ENCODE measurements at places on chromosomes 7 and 10.

DNA sequence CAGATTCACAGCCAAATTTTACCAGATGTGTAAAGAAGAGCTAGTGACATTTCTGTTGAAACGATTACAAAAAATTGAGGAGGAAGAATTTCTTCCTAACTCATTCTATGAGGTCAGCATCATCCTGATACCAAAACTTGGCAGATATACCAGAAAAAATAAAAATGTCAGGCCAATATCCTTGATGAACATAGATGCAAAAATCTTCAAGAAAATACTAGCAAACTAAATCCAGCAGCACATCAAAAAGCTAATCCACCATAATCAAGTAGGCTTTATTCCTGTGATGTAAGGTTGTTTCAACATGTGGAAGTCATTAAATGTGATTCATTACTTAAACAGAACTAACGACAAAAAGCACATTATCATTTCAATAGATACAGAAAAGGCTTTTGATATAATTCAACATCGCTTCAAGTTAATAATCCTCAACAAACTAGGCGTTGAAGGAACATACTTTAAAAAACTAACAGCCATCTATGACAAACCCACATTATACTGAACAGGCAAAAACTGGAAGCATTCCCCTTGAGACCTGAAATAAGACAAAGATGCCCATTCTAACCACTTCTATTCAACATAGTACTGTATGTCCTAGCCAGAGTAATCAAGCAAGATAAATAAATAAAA, 807.7 kb upstream of the ZWINT start:
- no peak for DNase-seq

DNA sequence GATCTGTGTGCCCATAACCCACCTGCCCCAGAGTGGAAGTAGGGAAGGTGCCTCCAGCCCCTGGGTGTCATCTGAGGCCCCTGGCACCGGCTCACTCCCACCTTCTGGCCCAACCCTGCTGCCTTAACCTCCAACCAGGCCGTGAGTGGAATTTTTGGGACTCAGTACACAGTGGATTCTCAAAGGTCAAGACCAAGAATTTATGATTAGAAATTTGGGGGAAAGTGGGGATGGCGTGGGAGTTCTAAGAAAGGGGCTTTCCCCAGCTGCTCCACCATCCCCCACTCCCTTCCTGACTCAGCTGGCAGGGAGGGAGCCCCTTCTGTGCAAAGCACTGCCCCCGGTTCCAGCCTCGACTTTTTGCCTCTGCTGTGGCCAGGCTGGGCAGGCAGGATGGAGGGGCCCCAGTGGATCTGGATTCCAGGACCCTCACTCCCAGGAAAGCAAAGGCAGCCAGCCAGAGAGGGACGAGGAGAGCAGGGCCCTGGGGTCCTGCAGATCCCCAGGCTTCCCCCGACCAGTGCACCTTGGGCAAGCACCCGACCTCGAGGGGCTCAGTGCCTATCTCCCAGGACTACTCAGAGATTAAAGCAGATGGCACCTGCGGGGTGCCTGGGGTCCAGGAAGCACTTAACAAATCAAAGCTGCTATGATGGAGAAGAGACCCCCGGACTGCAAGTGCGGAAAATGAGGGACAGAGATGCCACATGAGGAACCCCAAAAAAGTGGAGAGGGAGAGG, 12.8 kb downstream of the SPOCK2 start:
- no peak for DNase-seq

- peak; percentile 57 for DNase-seq
Measured at GRCh38 chr10:119413093-119413453, 129.4 kb downstream of the RGS10 start.

DNA sequence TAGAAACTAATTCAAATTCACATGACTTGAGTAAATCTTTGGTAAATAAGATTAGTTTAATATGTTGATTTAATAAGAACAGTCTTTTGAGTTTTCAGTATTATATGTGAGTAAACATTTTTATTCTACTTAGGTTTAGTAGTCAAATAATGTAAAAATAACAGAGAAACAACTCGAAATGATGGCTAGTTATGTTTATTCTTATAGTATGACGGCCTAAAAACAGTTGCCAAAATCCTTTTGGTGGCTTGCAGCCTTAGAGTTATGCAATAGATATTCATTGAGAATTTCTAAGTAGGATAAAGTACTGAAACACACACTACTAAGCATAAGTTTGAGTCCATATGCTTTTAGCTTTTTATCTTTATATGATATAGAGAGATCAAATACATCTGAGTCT, 184.8 kb downstream of the GNAI1 start:
- no peak for DNase-seq

- no peak for DNase-seq
Measured at GRCh38 chr10:20768843-20769242, 128.3 kb downstream of the NEBL start.

DNA sequence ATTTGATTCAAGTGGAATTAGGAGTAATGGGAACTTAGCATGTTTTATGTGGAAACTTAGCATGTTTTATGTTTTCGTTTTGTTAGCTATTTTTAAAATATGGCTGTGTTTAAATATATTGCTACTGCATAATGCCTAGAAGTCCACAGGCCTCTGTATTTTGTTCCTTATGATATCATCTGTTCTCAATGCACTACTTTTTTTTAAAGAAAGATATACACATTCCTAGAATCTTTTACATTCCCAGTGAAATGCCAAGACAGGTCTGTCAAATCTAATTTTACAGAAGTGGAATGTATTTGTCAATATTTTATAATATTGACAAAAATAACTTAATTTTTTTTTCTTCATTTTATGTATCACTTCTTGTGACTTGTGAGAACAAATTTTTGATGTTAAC, 51.6 kb downstream of the ST7 start:
- no peak for DNase-seq

DNA sequence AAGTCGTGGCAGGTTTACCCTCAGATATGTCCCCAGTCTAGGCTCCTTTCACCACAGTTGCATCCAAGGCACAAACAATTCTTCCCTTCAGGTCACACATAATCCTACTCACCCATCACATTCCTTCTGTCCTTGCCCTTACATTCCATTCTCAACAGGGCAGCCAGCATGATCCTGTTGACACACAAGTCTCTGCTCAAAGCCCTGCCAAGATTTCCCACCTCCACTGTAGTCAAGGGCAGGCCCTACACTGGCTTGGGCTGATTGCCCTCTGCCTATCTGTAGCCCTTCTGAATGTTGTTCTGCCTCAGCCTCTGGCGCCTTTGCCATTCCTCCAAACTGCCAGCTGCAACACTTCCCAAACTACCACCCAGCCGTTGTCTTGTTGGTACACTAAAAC, 187.9 kb upstream of the AKR1E2 start:
- DNase-seq, result no peak
